ENCODE measurements at places on chromosomes 1 and 21.

- peaks cover 24% of the 10 kb centered on the region for H3K36me3 ChIP-seq
- peaks cover 16% of the 10 kb centered on the region for H3K4me1 ChIP-seq
- no peak overlapping the region for H3K4me3 ChIP-seq
Measured at GRCh38 chr1:215599418-215600074, 32.4 kb downstream of the KCTD3 start.

DNA sequence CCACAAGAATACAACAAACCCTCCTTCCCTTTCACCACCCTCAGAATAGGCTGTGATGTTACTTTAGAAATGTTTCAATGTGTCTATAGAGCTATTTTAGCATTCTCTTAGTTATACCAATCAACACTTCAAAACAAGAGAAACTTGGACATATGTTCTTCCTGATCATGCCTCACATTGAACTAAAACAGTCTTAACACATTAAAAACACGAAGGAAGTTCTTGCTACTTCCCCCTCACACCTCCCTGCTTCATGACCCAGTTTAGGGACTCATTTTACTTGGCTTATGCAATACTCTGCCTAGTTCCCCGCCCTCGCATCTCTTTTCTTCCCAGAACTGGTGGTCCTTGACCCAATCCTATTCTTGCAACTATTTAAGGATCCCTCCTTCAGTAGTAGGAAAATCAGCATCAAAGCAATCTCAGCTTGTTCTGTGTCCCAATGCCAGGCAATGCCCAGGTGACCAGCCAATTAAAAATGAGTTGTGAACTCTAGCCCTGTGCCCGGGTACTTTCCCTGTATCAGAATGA is 408.8 kb upstream of the BEND5 start:
- no peak overlapping the region for H3K4me3 ChIP-seq
- no peaks in the 10 kb centered on the region for H3K36me3 ChIP-seq
- H3K27me3 ChIP-seq: no peaks in the 10 kb centered on the region
- H3K4me1 ChIP-seq: no peaks in the 10 kb centered on the region
- no peak overlapping the region for H3K27ac ChIP-seq

- no peak for DNase-seq
- H3K4me1 ChIP-seq: peaks cover 26% of the 10 kb centered on the region
- no peaks in the 10 kb centered on the region for H3K27me3 ChIP-seq
- no peak overlapping the region for H3K4me3 ChIP-seq
Measured at GRCh38 chr1:64005801-64006200, 197.6 kb upstream of the UBE2U start.

DNA sequence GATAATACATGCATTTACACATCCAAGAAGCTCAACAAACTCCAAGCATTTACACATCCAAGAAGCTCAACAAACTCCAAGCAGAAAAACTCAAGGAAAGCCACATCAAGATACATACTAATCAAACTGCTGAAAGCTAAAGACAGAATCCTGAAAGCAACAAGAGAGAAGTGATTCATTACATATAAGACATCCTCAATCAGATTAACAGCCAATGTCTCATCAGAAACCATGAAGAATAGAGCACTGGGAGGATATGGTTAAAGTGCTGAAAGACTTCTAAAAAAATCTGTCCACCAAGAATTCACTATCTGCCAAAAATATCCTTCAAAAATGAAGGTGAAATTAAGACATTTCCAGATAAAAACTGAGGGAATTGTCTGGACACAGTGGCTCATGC is 45.7 kb upstream of the BATF3 start:
- H3K4me1 ChIP-seq: peaks cover 14% of the 10 kb centered on the region
- DNase-seq: no peak
- H3K27me3 ChIP-seq: no peaks in the 10 kb centered on the region
- H3K27ac ChIP-seq: no peak overlapping the region
- H3K36me3 ChIP-seq: peaks cover 8% of the 10 kb centered on the region
- no peak overlapping the region for H3K4me3 ChIP-seq

DNA sequence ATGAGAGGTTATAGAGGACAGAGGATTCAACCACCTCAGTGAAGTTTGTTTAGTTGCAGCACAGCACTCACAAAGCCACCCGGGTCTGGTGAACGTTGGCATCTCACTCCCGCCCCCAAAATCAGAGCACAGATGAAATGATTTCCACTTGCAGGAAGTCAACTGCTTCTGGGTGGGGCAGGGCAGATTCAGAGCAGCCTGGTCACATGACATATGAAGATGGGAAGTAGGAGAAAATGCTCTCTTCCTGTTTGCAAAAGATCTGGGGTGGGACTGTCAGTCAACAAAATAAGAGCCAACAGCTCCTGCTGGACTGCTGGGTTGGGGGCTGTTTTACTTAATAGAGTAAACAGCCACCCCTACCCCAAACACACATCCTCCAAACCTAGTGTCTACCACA is 43.2 kb downstream of the LRRC71 start:
- no peak for DNase-seq
- no peak overlapping the region for H3K27ac ChIP-seq
- H3K4me1 ChIP-seq: no peaks in the 10 kb centered on the region
- no peak overlapping the region for H3K4me3 ChIP-seq

DNA sequence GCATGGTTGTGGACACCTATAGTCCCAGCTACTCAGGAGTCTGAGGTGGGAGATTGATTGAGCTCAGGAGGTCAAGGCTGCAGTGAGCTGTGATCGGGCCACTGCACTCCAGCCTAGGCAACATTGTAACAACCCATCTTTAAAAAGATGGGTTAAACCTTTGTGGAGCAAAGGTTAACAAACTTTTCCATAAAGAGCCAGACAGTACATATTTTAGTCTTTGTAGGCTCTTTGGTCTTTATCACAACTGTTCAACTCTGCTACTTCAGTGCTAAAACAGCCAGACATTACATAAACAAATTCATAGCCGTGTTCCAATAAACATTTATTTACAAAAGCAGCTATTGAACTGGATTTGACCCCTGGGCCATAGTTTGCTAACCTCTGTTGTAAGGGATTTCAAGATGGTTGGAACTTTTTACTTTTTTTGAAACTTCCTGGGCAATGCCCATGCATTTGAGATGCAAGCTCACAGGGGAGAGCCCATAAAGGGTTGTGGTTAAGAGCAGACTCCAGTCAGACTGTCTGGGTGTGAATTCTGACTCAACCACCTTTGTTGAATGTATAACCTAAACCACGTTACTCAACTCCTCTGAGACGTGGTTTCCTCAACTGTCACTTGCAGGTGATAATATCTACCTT is 10.8 kb downstream of the INAVA start:
- no peak overlapping the region for H3K4me3 ChIP-seq
- peak; percentile 46 for DNase-seq
- peaks cover 31% of the 10 kb centered on the region for H3K4me1 ChIP-seq
- H3K27ac ChIP-seq: no peak overlapping the region

- no peak overlapping the region for H3K27ac ChIP-seq
- H3K36me3 ChIP-seq: no peaks in the 10 kb centered on the region
- H3K4me1 ChIP-seq: no peaks in the 10 kb centered on the region
- H3K4me3 ChIP-seq: no peak overlapping the region
Measured at GRCh38 chr1:192268468-192269052, 48.2 kb upstream of the RGS21 start.

Data from SJSA1 (cell line).